Chondrocyte (in vitro differentiated cells): ENCODE measurements at places on chromosomes 3 and 15. TPM values are rescaled to one million over a fixed set of nuclear protein-coding genes. Genes with fewer than 3 reads are reported as not detected.

GRCh38 chr3:185401319-185401955, 38.5 kb downstream of the MAP3K13 start:
- H3K4me3 ChIP-seq: no peak overlapping the region
- no peaks in the 10 kb centered on the region for H3K36me3 ChIP-seq
- H3K27me3 ChIP-seq: no peaks in the 10 kb centered on the region
- no peaks in the 10 kb centered on the region for H3K4me1 ChIP-seq
- no peak for DNase-seq

HIGD2B gene
- total RNA-seq: not detected in 3 replicates

- no peaks in the 10 kb centered on the region for H3K27me3 ChIP-seq
- H3K36me3 ChIP-seq: no peaks in the 10 kb centered on the region
- no peak for DNase-seq
- H3K27ac ChIP-seq: no peak overlapping the region
- H3K4me1 ChIP-seq: peaks cover 20% of the 10 kb centered on the region
Measured at GRCh38 chr3:77526573-77527113, 486.7 kb downstream of the ROBO2 start.

PRTG gene
- total RNA-seq: 1.2 to 3.1 TPM (median 2.7 TPM) in 3 replicates

DNA sequence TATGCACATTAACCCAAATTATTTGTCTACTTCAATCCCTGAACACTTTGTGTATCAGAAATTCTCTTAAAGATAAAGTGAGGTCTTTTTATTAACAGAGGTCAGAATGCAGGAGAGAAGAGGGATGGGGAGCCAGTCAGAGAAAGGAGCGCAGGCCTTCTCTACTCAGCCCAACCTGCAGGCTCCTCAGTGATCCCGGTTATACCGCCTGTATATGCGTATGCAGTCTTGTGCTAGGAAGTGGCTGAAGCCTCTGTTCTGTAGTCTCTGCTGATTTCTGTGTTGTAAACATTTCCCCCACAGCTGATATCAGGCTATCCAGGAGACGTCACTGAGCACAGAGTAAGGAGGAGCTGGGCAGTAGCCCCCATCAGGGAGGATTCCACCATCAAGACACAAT, 57.9 kb downstream of the ABHD5 start:
- H3K27me3 ChIP-seq: no peaks in the 10 kb centered on the region
- no peak overlapping the region for H3K4me3 ChIP-seq
- peak overlapping the region; percentile 1 for H3K27ac ChIP-seq
- H3K36me3 ChIP-seq: no peaks in the 10 kb centered on the region

C2CD4A gene
- total RNA-seq: 0.10 TPM in 1 of 3 replicates, not detected in the others

ERICH6 gene
- total RNA-seq: not detected in 3 replicates

ATP10A gene
- total RNA-seq: 160 to 190 TPM (median 163 TPM) in 3 replicates

GRCh38 chr15:98440917-98441316, 207.4 kb upstream of the IGF1R start:
- no peak for DNase-seq
- H3K4me1 ChIP-seq: peaks cover 16% of the 10 kb centered on the region
- no peaks in the 10 kb centered on the region for H3K36me3 ChIP-seq
- no peak overlapping the region for H3K4me3 ChIP-seq

GRCh38 chr3:184144505-184144904, 9.3 kb downstream of the EIF2B5 start:
- peaks cover 23% of the 10 kb centered on the region for H3K36me3 ChIP-seq
- H3K27me3 ChIP-seq: no peaks in the 10 kb centered on the region
- H3K4me3 ChIP-seq: no peak overlapping the region
- DNase-seq: no peak
- H3K4me1 ChIP-seq: peaks cover under 1% of the 10 kb centered on the region

DNA sequence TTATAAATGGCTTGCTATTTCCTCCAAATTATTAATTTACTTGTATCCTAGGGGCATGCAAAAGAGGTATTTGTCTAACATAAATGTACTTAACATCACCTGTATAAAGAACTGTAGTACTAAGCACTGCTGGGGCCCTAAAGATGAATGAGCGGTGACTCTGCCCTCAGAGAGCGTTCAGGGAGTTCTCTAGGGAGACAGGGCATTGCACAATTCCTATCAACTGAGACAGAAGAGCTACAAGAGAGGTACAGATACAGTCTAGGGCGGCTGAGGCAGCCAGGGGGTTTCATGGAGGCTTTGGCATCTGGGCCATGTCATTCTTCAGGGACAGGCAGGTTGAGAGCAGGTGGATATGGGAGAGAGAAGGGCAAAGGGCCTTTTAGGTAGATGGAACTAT, 39.9 kb upstream of the PARL start:
- no peak overlapping the region for H3K27ac ChIP-seq
- DNase-seq: peak; percentile 4

- no peaks in the 10 kb centered on the region for H3K36me3 ChIP-seq
- H3K27me3 ChIP-seq: no peaks in the 10 kb centered on the region
- no peak overlapping the region for H3K4me3 ChIP-seq
- peak overlapping the region; percentile 90 for H3K27ac ChIP-seq
- H3K4me1 ChIP-seq: peaks cover 56% of the 10 kb centered on the region
Measured at GRCh38 chr3:57951066-57951882, 56.9 kb upstream of the FLNB start.

ARID3B gene
- 1.8 to 2.6 TPM (median 2.5 TPM) in 3 replicates for total RNA-seq

BTLA gene
- 0.42 TPM in 1 of 3 replicates, not detected in the others for total RNA-seq

TMEM42 gene
- 14.2 to 14.6 TPM (median 14.3 TPM) in 3 replicates for total RNA-seq

- no peak overlapping the region for H3K4me3 ChIP-seq
- H3K27me3 ChIP-seq: no peaks in the 10 kb centered on the region
- H3K27ac ChIP-seq: no peak overlapping the region
Measured at GRCh38 chr3:34002569-34003100, 204.2 kb downstream of the PDCD6IP start.

MAN2C1 gene
- total RNA-seq: 105 to 158 TPM (median 109 TPM) in 3 replicates

CCDC191 gene
- 2.9 to 3.4 TPM (median 3.2 TPM) in 3 replicates for total RNA-seq

- peaks cover 10% of the 10 kb centered on the region for H3K36me3 ChIP-seq
- H3K4me3 ChIP-seq: no peak overlapping the region
- DNase-seq: no peak
- peaks cover 20% of the 10 kb centered on the region for H3K4me1 ChIP-seq
Measured at GRCh38 chr15:39369768-39370167, 211.1 kb upstream of the THBS1 start.

DNA sequence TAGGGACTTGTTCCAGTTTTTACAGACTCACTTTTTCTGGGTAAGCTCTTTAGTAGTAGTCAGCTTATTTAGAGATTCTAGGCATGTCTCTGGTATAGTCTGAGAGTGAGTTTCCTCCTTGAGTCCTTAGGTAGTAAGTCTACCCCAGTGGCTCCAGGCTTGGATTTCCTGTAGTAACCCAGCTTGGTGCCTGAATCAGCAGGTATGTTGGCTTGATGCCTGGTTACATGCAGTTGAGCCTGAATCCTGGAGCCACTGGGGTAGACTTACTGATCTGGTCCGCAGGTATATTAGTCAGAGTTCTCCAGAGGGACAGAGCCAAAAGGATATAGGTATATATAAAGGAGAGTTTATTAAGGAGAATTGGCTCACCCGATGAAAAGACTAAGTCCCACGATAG, 85.8 kb upstream of the RBMS3 start:
- H3K4me1 ChIP-seq: no peaks in the 10 kb centered on the region
- H3K27ac ChIP-seq: no peak overlapping the region
- no peaks in the 10 kb centered on the region for H3K27me3 ChIP-seq
- no peak for DNase-seq
- peaks cover 4% of the 10 kb centered on the region for H3K36me3 ChIP-seq

DNA sequence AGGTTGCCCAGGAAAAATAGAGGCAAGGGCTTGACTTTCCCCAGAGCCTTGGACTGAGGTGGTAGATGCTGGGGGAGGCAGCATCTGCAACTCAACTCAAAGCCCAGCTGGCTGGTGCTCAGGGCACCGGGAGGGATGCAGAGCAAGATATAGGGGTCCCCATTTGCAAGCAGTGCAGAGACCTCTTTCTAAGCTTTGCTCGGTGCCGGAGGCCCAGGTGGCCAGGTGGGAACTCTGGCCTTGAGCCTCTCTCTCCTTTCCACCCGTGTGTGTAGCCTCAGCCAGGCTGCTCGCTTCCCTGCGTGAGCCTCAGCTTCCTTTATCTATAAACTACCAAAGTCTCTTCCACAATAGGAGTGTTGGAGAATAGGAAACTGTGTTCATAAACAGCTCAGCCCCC, 36.5 kb downstream of the SLC6A6 start:
- H3K36me3 ChIP-seq: peaks cover 3% of the 10 kb centered on the region
- H3K27ac ChIP-seq: no peak overlapping the region
- H3K4me1 ChIP-seq: peaks cover 43% of the 10 kb centered on the region

- H3K27me3 ChIP-seq: peaks cover 13% of the 10 kb centered on the region
- no peak overlapping the region for H3K27ac ChIP-seq
- no peak overlapping the region for H3K4me3 ChIP-seq
- peaks cover 13% of the 10 kb centered on the region for H3K4me1 ChIP-seq
- H3K36me3 ChIP-seq: no peaks in the 10 kb centered on the region
Measured at GRCh38 chr3:46852839-46853355, 10.3 kb downstream of the MYL3 start.

GRCh38 chr3:53162672-53163443, 1.8 kb downstream of the PRKCD start:
- H3K4me1 ChIP-seq: peaks cover 34% of the 10 kb centered on the region
- DNase-seq: no peak
- no peaks in the 10 kb centered on the region for H3K36me3 ChIP-seq
- no peaks in the 10 kb centered on the region for H3K27me3 ChIP-seq
- peak overlapping the region; percentile 74 for H3K27ac ChIP-seq

DNA sequence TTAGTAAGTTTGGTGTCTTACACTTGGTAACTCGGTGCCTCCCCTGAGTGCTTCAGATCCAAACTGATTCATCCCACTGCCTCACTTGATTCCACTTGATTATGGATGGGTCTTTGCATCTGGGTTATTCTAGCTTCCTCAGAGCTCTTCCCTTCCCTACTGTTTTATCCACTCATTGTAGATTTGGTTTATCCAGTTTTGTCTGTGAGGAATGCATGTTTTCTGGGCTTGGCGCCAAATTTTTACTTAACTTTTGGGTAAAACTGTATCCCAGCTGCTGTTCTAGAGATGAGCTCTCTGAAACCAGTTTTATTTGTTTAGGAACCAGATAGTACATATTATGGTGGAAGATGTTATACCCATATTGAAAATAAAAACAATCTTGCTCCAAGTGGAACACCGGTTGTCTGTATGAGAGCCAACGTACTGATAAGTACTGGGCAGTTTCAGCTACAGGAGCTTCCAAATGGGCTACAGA, 20.9 kb downstream of the RAD54L2 start:
- peak overlapping the region; percentile 68 for H3K27ac ChIP-seq
- peaks cover 14% of the 10 kb centered on the region for H3K4me1 ChIP-seq
- H3K36me3 ChIP-seq: no peaks in the 10 kb centered on the region
- no peak for DNase-seq

CLSTN2 gene
- 63.7 to 92.7 TPM (median 65.0 TPM) in 3 replicates for total RNA-seq

DUOXA2 gene
- not detected in 3 replicates for total RNA-seq

DNA sequence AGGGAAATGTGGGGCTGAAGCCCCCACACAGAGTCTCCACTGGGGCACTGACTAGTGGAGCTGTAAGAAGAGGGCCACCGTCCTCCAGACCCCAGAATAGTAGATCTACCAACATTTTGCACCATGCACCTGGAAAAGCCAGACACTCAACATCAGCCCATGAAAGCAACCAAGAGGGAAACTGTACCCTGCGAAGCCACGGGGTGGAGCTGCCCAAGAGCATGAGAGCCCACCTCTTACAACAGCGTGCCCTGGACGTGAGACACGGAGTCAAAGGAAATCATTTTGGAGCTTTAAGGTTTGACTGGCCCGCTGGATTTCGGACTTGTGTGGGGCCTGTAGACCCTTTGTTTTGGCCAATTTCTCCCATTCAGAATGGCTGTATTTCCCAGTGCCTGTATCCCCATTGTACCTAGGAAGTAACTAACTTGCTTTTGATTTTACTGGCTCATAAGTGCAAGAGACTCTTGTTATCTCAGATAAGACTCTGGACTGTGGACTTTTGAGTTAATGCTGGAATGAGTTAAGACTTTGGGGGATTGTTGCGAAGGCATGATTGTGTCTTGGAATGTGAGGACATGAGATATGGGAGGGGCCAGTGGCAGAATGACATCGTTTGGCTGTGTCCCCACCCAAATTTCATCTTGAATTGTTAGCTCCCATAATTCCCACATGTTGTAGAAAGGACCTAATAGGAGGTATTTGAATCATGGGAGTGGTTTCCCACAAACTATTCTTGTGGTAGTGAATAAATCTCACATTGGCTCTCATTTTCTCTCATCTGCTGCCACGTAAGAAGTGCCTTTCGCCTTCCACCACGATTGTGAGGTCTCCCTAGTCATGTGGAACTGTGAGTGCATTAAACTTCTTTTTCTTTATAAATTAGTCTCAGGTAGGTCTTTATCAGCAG, 105.8 kb downstream of the CBLB start:
- no peak overlapping the region for H3K4me3 ChIP-seq
- H3K4me1 ChIP-seq: no peaks in the 10 kb centered on the region
- no peak overlapping the region for H3K27ac ChIP-seq

GRCh38 chr3:137869022-137869421, 104.9 kb downstream of the SOX14 start:
- H3K27me3 ChIP-seq: no peaks in the 10 kb centered on the region
- no peaks in the 10 kb centered on the region for H3K36me3 ChIP-seq
- no peak for DNase-seq
- no peak overlapping the region for H3K4me3 ChIP-seq
- H3K27ac ChIP-seq: no peak overlapping the region
- H3K4me1 ChIP-seq: no peaks in the 10 kb centered on the region

- H3K4me3 ChIP-seq: no peak overlapping the region
- DNase-seq: no peak
Measured at GRCh38 chr3:73404435-73404834, 220.3 kb downstream of the PDZRN3 start.

DNA sequence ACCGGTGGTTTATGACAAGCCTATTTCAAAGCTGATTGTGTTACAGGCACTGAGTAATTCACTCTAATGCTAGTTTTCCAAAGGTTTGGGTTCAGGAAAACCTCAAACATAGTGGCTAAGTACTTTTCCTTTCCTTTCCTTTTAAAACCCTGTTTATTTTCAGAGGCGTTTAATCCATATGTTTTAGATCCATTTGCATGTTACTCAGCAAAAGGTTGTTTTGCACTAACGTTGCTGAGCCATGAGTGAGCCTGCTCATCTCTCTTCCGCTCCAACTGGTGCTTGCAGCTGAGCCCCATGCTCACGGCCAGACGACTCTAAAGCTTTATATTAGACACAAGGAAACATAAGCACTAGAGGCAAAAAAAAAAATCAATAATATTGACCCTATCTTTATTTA, 9.4 kb downstream of the CEMIP start:
- H3K27ac ChIP-seq: peak overlapping the region; percentile 24
- DNase-seq: no peak
- peaks cover 33% of the 10 kb centered on the region for H3K4me1 ChIP-seq
- peaks cover 39% of the 10 kb centered on the region for H3K36me3 ChIP-seq

TMEM40 gene
- total RNA-seq: not detected in 3 replicates

GRCh38 chr15:33204926-33205325, 10.4 kb upstream of the FMN1 start:
- H3K36me3 ChIP-seq: no peaks in the 10 kb centered on the region
- no peaks in the 10 kb centered on the region for H3K27me3 ChIP-seq
- no peak overlapping the region for H3K27ac ChIP-seq
- no peak overlapping the region for H3K4me3 ChIP-seq

GRCh38 chr3:97949743-97950142, 22.5 kb downstream of the RIOX2 start:
- no peaks in the 10 kb centered on the region for H3K27me3 ChIP-seq
- no peaks in the 10 kb centered on the region for H3K4me1 ChIP-seq
- no peak for DNase-seq
- no peak overlapping the region for H3K27ac ChIP-seq
